Cerebellum (tissue), 4 donors: ENCODE measurements at places on chromosomes 6 and 20. TPM values are rescaled to one million over a fixed set of nuclear protein-coding genes. Genes with fewer than 3 reads are reported as not detected.

DNA sequence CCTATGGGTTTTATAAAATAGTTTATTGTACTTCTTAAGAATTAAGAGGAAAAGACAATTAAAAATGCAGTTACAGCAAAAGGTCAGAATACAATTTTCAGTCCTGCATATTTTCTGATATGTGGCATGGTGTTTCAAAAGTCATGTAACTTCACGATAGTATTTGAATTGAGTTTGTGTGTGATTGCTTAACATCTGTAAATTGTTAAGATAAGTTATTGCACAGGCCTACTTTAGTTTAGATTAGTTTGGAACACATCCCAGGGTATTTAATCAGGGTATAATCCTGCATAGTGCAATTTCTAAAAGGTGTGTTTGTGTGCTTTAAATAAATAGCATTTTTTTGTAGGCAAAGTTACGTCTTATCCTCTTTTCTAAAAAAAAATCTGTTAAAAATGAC lies 289.6 kb downstream of the RIMS1 start:
- DNase-seq, result no peak

DNA sequence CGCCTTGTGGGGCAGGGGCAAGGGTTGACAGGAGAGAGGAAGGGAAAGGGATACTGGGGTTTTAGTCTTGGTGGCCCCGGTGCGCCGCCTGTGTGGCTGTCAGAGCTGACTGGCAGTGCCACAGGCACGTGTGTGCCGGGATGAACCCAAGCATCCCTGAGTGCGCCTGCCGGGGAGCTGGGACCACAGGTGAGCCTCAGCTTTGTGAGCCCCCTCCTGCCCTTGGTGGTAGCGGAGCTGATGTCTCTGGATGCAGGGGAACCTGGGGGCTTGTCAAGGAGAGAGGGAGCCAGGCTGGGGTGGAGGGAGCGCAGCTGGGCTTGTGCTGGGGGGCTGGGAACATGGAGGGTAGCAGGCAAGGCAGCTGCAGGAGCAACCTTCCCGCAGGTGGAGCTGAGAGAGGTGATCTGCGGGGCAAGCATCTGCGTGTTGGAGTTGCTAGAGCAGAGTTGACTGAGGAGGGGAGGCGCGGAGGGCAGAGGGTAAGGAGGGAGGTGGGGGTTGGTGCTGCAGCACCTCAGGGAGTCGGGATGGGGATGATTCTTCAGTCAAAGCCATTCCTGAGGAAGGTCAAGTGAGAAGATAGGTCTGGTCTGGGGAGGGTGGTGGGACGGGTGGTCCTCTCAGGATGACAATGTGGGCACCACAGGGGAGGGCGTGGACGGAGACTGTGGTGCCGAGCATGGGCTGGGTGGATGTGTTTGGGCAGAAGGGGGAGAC lies 28.1 kb downstream of the PYGB start:
- no peak for DNase-seq

C4B gene
- 8.6 TPM for total RNA-seq

DNA sequence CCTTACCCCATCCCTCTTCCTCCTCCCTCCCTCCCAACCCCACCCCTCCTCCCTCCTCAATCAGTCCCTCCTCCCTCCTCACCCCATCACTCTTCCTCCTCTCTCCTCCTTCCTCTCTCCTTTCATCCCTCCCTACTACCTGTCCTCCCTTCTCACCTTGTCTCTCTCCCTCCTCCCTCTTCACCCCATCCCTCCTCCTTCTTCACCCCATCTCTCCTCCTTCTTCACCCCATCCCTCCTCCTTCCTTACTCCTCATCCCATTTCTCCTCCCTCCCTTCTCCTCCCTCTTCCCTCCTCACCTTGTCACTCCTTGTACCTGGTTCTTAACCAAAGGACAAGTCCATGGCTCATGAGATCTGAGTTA lies 222.4 kb downstream of the TTLL2 start:
- no peak for DNase-seq

DNA sequence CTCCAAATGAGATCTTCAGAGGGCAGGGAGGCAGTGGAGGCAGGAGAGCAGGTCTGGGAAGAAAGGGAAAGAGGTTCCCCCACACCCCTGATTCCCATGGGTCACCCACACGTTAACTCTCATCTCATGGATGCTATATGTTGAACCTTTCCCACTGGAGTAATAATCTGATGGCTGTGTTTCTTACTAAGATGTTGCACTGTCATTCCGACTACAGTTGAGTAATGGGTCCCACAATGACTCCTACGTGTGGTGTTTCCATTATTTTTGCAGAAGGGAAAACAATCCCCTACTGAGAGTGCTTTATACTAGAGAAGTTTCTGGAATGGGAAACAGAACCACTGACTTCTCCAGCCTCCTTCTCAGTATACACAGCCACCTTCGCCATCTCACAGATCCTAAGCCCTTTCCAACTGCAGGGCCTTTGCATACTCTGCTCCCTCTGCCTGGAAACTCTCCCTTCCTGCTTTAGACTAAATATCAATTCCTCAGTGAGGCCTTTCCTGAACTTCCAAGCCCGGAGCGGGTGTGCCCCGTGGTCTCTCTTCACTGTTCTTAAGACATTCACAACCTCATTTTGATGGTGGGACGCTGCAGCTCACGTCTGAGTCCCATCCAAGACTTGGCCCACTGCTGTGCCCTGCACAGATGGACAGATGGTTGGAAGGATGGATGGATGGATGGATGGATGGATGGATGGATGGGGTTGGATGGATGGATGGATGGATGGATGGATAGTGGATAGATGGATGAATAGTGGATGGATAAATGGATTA lies 238.6 kb upstream of the PMEPA1 start:
- DNase-seq, result no peak

DNA sequence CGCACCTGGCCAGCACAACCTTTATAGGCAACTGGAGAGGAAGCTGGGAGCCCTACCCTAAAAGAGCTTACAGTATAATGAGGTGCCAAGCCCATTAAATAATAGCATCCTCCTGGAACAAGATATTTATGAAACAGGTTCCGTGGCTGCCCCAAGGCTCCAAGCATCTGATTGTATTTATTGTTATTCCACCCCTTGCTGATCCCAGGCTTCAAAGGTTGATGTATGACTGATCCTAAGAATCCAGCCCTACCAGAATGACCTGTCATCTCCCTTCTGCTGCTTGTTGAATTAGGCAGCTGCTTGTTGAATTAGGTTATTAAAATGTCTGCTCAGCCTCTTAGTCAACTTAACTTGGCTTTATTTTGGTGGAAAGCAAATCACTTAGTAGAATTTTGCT lies 35.2 kb upstream of the SASH1 start:
- no peak for DNase-seq
